ENCODE measurements at places on chromosomes 1 and 21. TPM values are rescaled to one million over a fixed set of nuclear protein-coding genes. Genes with fewer than 3 reads are reported as not detected.
A peak's percentile ranks its signal among the peaks of the same experiment; 100 is the strongest.

DNA sequence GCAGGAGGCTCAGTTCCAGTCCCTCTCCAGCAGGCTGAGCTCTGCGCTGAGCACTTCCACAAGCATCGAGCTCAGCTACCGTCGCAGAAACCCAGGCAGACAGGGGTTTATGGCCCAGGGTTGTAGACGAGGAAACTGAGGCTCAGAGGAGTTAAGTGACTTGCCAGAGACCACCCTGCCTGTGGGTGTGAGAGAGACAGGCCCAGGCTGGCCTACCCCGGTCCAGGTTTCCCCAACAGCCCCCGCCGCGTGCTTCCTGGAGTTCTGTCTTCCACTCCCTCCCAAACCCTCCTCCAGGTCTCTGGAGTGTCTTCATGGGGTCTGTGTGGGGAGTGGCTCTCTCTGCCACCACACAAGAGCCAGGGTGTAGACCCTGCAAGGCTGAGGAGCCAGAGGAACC lies 615.9 kb downstream of the PTPRU start:
- no peak for DNase-seq

GRCh38 chr1:219317762-219318353 lies 144.2 kb downstream of the LYPLAL1 start:
- no peak for DNase-seq

DNA sequence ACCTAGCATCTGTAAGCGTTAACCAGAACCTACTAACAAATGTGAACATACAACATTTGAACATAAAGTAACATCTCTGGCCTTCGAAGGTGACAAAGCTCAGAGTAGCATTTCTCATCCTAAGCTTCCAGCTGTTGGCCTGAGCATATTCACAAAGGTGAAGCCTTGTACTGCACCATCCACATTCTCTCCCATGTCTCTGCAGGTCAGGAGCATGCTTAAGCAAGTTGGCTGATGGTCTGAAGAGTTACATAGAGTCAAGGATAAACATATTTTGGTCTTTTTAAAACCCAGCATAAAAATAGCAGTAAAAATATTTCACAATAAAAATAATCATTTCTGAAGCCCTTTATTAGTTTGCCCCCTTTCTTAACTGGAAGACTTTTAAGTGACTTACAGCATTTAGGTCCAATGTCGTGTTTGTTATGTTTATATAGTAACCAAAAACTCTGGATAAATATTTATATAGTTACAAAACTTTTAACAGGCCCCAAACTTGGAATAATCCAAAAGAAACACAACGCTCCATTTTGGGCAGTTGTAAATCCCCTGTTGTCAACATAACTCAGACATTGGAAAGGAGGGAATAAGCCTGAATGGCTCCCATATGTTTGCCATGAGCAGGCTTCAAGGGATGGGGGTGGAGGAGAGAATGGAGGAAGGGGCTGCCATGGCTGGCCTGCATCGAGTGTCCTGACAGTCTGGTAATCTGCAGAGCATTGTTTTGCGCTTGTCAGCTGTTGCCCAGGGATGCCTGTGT lies 42.8 kb upstream of the ENAH start:
- DNase-seq, result no peak

GRCh38 chr1:236201786-236202185 lies 59.4 kb downstream of the GPR137B start:
- no peak for DNase-seq

DNA sequence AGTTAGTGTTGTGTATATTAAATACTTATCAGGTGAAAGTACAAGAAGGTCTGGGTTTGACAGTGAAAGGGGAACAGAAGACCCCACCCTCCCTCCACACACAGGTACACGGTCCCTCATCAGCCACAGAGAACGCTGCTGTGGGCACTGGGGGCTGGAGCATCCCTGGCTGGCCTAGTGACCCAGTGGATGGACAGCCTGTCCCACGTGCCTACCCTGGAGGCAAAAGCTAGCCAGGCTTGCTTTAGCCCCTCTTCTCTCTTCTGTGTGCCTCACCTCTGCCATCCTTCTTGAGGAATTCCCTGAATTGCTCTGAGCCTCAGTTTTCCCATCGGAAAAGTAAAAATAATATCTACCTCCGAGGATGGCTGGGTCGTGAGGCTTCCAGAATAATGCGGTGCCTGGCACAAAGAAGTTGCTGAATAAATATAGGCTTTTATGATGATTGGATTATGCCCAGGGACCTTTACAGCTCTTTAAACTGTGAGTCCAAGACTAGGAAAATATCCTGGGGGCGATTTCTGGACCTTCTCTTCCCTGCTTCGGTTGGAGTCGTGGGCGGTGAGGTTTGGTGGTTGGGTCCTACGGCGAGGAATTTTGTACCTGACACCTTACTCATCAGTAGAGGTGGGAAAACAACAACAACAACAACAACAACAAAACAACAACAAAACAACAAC lies 918 bp downstream of the IFNLR1 start:
- DNase-seq, result no peak

DNA sequence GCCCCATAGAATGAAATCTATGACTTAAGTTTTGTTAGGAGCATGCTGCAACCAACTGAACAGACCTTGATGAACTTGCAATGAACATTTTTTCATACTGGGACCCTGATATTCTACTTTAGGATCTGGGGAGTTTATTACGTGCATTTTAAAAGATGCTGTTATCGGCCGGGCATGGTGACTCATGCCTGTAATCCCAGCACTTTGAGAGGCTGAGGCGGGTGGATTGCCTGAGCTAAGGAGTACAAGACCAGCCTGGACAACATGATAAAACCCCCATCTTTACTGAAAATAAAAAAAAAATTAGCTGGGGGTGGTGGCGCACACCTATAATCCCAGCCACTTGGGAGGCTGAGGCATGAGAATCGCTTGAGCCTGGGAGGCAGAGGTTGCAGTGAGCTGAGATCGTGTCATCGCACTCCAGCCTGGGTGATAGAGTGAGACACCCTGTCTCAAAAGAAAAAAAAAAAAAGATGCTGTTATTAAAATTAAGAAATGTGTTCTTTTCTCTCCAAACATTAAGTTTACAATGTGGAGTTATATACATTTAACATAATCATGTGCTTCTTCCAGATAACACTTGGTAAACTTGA lies 7.1 kb downstream of the MPZL1 start:
- DNase-seq, result no peak

DNA sequence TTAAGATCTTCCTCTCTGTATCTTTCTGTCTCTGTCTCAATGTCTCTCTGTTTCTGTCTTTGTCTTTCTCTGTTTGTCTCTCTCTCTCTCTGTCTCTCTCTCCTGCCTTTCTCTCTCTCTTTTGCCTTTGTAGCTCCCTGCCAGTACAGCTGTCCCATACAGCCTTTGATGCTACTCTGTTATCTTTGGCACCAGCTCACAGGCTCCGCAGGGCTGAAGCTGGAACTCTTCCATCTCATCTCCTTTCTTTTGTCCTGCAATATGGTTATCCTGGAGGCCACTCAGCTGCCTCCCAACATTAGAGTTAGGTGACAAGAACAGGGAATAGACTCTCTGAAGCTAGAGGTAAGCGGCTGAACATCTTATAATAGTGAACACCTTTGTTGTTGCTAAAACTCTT lies 354.3 kb upstream of the NEGR1 start:
- DNase-seq, result no peak

DNA sequence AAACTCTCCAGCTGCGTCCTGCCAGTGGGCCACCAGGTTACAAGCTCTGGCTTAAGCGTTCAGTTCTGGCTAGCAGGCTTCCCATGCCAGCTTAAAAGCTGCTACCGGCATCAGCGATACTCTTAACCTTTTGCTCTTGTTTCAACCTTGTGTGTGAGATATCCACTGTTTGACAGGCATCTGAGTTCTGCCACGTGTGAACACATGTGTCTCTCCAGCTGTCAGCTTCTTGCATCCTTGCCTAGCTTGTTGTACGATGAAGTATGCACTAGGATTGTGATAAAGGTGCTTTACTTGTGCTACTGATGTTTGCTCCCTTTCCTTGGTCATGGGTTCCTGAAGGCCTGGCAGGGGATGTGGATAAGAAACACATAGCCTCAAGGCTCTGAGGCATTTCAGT lies 201.6 kb downstream of the PRDM2 start:
- DNase-seq, result no peak

DNA sequence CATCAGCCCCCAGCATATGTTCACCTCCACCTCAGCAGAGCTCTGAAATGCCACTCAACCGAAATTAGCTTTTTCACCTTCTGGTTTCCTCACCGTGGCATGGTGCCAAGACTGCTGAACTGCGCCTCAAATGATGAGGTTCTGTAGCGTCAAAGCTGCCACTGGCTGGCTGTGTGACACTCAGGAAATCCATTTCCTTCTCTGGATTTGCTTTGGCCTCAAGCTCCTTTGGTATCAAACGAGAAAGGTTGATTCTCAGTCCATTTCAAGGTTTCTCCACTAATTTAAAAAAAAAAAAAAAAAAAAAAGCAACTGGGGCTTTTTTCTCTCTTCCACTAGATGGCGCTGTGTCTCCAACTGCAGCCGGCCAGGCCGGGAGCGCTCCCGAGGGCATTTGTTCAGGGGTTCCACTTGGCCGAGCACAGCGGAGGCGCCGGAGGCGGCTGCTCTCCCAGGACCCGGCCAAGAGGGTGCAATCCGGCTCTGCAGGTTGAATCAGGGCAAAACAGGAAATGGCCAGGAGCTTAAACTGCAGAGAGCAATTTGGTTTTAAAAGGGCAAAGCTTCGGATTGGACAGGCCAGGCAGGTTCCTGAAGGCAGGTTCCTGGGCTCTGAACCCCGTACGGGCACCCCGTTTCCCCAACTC lies 26.5 kb upstream of the PLA2G2C start:
- peak; percentile 81 for DNase-seq

GRCh38 chr1:56363007-56363770 lies 216.2 kb downstream of the PLPP3 start:
- no peak for DNase-seq

DNA sequence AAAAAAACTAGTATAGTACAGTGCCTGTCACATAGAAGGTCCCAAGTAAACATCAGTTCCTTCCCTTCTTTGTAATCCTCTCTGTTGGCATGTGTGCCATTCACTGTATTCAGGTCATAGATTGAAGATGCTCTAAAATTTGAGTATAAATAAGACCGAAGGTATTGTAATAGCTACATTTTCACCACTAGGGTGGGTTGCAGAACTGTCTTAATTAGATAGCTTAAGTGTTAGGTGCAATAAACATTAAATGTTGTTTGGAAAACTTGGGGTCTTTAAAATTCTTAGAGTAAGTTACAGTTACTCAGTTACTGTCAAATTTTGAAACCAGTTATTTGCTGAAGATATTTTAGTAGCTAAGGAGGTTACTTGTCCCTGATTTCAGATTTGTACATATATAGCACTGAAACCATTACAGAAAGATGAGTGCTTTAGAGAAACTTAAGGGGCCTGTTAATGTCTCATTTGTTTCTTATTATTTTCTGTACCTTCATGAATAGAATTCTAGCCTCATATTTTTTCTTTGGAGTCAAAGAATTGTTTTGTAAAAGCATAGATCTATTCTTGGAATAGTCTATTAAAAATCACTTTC lies 24.3 kb downstream of the PER3 start:
- no peak for DNase-seq

DNA sequence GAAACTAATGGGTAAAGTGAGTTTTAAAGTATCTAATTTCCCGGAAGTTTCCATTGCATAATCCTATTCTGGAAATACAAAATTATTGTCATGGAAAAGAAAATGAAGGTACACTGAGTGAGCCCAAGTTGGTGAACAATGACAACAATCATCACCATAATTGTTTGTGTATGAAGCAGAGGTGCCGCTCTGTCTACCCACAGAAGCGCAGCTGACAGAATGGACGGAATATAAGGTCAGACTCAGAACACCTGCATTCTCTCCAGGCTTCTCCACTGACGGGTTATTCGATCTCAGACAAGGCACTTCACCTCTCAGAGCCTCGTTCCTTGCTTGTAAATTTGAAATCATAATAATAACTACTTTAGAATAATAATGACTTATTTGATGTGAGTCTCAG lies 99.1 kb upstream of the NGF start:
- no peak for DNase-seq

GRCh38 chr1:94061513-94062443 lies 59.2 kb downstream of the ABCA4 start:
- peak; percentile 65 for DNase-seq

DNA sequence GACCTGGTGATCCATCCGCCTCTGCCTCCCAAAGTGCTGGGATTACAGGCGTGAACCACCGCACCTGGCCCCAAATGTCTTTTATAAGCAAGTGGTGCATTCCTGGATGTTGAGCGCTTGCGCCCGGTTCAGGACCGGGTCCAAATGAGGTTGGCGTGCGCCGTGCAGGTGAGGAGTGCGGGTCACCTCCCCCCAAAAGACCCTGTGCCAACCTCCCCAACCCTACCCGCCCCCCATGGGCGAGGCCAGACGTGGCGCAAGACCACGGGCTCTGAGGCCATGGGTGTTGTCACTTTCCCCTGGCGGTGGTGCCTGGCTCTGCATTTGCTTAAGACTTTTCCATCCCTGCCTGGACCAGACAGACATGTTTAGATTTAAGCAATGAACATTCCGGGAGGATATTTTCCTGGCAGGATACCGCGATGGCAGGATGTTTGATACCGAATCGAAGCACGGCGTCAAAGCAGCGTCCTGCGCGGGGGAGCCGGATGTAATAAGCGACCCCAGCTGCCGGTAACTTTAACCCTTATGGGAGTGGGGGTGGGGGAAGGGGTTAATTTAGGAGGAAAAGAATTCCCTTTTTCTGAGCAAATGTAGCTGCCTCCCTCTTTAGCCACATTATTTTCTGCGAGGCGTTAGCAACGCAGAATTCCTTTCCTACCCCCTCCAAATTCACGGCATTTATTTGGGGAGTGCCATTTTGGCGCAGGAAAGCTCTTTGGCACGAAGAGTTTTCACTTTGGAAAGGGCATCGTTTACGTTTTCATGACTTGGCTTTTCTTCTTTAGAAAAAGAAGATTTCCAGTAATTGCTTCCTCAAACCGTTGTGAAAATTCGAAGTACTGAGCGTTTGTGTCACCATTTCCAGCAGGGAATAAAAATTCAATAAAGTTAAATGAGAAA lies 27.8 kb upstream of the RNF187 start:
- DNase-seq, result peak; percentile 58

GRCh38 chr1:13784971-13785370 lies 85.0 kb downstream of the PRDM2 start:
- no peak for DNase-seq

Gene KIAA0319L
- 91.7 TPM for total RNA-seq

Gene SPOCD1
- total RNA-seq, result not detected

Gene CENPF
- 1.5 TPM for total RNA-seq

Gene ZNF683
- total RNA-seq, result not detected

Gene PROK1
- total RNA-seq, result not detected

Gene TNFRSF18
- total RNA-seq, result 3.3 TPM

Gene ZMYM1
- 13.2 TPM for total RNA-seq

Gene RXRG
- total RNA-seq, result not detected

Gene SH2D2A
- total RNA-seq, result 3.4 TPM

Gene GBP6
- not detected for total RNA-seq
